Kidney epithelial cell (primary cell): ENCODE measurements at places on chromosomes 5 and 9.

DNA sequence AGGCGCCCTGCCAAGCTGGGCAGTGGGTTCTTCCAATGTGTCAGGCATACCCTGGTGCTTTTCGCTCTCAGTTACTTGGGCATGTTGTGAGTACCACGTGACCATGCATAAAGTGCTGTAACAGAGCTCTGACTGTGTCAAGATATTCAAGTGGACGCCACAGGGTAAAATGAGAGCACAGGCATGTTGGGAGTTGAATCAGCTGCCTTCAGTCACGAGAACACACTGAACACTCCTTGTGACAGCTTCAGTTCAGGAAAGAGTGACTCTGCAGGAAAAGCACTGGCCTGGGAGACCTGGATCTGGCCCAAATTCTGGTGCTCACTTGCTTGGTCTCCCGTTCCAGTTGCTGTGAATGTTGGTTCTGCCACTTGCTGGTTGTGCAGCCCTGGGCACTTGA, 5.1 kb downstream of the MLANA start:
- DNase-seq = no peak

DNA sequence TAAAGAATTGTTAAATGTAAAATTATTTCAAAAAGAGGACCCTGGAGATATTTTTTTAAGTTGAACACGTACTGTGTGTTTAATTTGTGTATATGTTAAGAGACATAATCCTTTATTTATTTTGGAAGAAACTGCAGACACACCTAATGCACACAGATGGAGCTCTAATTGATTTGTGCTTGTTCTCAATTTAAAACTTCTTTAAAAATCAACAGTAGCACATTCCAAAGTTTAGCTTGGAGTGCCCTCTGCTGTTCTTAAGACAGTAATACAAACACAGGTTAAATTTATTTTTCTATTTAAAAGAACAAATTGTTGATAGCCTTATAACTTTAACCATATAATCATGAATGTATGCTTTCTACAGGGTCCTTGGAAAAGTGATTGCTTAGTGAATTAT, 277.6 kb upstream of the ADAMTS16 start:
- peak; percentile 10 for DNase-seq

GRCh38 chr5:176822793-176823481, 12.6 kb downstream of the UNC5A start:
- no peak for DNase-seq

DNA sequence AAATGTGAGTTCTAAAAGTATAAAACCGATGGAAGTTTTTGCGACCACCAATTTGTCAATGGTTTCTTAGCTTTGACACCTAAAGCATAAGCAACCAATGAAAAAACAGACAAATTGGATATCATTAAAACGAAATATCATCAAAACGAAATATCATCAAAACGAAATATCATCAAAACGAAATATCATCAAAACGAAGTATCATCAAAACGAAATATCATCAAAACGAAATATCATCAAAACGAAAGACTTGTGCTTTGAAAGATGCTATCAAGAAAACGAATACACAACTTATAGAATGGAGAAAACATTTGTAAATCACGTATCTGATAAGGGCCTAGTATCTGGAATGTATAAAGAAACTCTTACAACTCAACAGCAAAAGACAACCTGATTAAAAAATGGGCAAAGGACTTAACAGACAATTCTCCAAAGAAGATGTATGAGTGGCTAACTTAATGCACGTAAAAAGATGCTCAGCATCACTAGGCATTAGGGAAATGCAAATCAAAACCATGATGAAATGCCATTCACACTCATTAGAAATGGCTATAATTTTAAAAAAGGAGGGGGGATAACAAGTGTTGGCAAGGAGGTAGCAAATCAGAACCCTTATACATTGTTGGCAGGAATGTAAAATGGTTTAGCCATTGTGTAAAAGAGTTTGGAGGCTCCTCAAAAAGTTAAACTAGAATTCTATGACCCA, 29.4 kb upstream of the TBC1D9B start:
- DNase-seq = no peak

DNA sequence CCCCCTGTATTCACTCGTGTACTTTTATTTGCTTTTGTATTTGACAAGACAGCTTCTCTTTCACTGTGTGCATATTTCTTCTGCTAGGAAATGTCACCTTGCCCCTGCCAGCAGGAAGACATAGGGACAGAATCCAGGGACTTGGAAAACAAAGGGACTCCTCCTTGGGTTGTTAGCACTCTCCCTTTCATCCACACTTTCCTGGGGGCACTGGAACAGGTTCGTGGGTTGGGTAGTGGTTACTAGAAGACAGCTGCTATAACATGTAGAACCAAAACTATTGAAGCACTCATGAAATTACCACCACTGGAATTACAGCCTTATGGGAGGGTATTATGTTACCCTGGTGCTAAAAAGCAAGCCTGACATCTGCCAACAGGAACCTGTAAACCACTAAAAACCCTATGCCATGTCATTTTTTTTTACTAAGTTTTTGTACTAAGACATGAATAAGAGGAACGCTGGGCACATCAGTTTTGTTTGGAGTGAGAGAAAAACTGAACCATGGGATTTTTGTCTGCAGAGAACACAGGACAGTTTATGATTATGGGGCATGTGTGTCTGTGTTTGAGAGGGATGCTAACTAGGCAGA, 4.7 kb upstream of the CCL28 start:
- DNase-seq = no peak

GRCh38 chr9:14692470-14693250, 572 bp downstream of the ZDHHC21 start:
- DNase-seq = no peak

DNA sequence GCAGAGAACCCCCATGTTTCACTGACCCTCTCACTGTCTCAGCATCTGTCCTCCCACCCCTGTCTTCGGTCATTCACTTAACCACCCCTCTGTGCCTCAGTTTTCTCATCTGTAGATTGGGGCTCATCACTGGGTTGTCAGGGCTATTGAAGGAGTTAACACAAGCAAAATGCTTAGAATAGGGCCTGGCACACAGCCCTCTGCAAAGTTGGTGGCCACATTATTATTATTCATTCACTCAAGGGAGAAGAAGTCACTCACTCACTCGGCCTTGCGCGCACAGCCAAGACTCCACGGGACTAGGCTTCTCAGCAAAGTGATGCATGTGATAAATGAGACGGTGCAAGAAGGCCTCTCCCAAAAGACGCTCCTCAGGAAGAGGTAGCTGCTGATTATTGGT, 8.0 kb downstream of the PDGFRB start:
- no peak for DNase-seq

- no peak for DNase-seq
Observed at GRCh38 chr5:175444060-175444904, at the start of gene DRD1. Gene DRD1, minus strand, starts transcription at chr5:175444182. Its CDS starts 1,083 bp downstream, at chr5:175443099.

GRCh38 chr5:107380654-107381053, 290.1 kb downstream of the EFNA5 start:
- DNase-seq = no peak

GRCh38 chr9:113155911-113156588, 5.2 kb downstream of the SLC31A2 start:
- DNase-seq = no peak

GRCh38 chr9:80649001-80649420, 1040.3 kb downstream of the TLE1 start:
- no peak for DNase-seq

- DNase-seq = no peak
Observed at GRCh38 chr5:83564069-83564749, 92.7 kb downstream of the VCAN start.

GRCh38 chr5:58281189-58281588, 178.7 kb downstream of the PLK2 start:
- DNase-seq = no peak

GRCh38 chr9:84139296-84140070, 158.9 kb downstream of the RMI1 start:
- no peak for DNase-seq

GRCh38 chr9:13665418-13666066, 386.1 kb upstream of the MPDZ start:
- DNase-seq = no peak

DNA sequence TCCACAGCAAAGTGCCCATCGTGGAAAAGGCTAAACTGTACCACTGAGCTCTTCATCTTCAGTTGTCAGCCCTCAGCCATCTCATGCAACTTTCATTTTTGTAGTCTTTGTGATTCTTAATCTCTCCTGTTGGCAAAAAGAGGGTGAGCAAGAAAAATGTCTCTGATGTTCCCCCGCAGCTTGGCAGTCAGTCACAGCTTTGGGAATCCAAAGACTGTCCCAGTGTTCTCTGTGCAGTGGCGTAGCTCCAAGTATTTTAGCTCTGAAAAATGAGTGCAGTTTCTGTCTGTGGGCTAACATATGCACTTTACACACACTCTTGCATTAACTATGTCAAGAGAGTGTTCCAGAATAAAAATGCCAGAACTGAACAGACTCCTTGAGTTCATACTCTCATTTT, 372.2 kb downstream of the TMEM232 start:
- DNase-seq = no peak

GRCh38 chr5:28369418-28369817, 1331.0 kb upstream of the CDH9 start:
- DNase-seq = no peak

GRCh38 chr5:154220625-154221024, 30.1 kb downstream of the GALNT10 start:
- peak; percentile 45 for DNase-seq

GRCh38 chr5:112059579-112060135, 302.7 kb upstream of the NREP start:
- DNase-seq = no peak

DNA sequence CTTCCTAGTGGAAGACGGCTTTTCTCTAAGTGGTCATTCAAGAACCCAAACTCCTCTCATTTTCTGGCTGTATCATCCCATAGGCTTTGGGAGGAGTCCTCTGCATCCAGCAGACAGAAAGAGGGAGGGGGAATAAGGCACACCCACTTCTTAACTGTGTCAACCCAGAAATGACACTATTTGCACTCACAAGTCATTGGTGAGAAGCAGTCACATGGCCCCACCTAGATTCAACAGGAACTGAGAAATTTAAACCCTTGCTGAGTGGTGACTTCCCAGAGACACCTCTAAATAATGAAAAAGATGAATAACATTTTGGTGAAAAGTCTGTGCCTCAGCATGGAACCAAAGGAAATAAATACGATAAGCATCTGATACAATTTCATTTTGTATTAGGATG, 120.0 kb downstream of the MCTP1 start:
- DNase-seq = no peak

DNA sequence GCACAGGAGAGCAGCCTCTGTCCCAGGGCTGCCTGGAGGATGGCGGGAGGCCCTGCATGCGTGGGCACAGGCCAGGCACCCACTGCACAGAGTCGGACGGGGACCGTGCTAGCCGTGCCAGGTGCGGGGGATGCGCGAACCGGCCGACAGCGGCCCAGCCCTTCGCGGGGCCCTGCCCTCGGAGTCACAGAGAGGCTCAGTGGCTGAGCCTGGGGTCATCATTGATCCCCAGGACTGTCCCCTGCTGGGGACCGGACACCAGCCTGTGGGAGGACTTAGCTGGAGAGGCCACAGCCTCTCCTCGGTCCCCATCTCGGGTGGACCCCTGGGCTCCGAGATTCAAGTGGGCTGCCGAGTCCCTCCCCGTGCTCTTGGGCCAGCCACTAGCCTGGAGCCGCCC, 19.1 kb upstream of the LAMC3 start:
- no peak for DNase-seq

- DNase-seq = no peak
Observed at GRCh38 chr5:97943036-97943435, 760.0 kb upstream of the RIOK2 start.

GRCh38 chr9:77488439-77489126, 159.5 kb downstream of the GNA14 start:
- DNase-seq = no peak

- no peak for DNase-seq
Observed at GRCh38 chr5:79687889-79688288, 1.7 kb upstream of the CMYA5 start.

DNA sequence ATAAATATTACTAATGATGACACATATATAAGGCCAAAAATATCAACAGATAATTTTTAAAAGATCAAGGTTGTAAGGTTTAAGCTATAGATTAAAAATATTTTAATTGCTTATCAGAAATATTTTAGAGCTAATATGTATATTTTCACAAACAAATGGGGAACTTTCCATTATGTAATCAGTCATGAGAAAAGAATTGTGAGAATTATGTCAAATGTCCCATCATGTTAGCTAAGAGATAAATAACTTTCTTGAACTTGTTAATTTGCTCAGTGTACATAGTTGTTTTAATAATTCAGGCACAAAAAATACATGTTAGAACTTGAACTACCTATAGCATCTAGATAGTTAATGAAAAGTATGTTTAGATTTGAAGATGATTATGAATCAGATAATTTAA, 67.7 kb downstream of the SYK start:
- DNase-seq = no peak

- no peak for DNase-seq
Observed at GRCh38 chr5:75611311-75612225, at the start of gene ANKDD1B. Gene ANKDD1B, plus strand, starts transcription at chr5:75611453. Its CDS starts 182 bp downstream, at chr5:75611635.

GRCh38 chr9:91905991-91906469, 44.0 kb downstream of the ROR2 start:
- DNase-seq = no peak

GRCh38 chr5:167573370-167574127, 717.9 kb upstream of the WWC1 start:
- peak; percentile 28 for DNase-seq

- no peak for DNase-seq
Observed at GRCh38 chr9:69637193-69637816, 34.9 kb downstream of the APBA1 start.

GRCh38 chr5:57538341-57538955, 55.8 kb upstream of the ACTBL2 start:
- peak; percentile 26 for DNase-seq

GRCh38 chr9:2269778-2270177, 254.6 kb downstream of the SMARCA2 start:
- DNase-seq = no peak

- DNase-seq = no peak
Observed at GRCh38 chr5:6408627-6409446, 30.5 kb upstream of the MED10 start.

GRCh38 chr9:27668280-27668679, 95.0 kb upstream of the C9orf72 start:
- no peak for DNase-seq

DNA sequence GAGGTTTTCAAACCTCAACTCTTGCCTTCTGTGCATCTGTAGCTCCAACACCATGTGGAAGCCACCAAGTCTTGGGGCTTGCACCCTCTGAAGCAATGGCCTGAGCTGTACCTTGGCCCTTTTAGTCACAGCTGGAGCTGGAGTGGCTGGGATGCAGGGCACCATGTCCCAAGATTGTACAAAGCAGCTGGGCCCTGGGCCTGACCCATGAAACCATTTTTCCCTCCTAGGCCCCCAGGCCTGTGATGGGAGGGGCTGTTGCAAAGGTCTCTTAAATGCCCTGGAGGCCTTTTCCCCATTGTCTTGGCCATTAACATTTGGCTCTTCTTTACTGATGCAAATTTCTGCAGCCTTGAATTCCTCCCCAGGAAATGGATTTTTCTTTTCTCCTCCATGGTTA, 11.8 kb upstream of the ENTREP1 start:
- no peak for DNase-seq

DNA sequence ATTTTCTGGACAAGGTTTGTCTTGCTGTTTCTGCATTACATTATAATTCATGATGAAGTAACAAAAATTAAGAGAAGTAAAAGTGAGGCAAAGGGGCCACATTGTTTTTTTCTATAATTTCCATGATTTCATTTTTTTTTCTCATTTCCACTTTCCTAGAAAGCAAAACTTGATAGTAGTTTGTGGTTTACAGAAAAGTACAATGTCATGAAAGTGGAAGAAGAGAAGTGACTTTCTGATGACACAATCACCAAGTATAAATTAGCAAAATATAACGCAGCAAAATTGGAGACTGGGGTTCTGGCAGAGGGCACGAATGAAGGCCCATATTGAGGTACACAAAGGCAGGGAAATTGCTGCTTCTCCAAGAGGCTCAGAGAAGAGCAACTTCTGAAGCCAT, 5.0 kb upstream of the IFNA14 start:
- no peak for DNase-seq

- DNase-seq = no peak
Observed at GRCh38 chr9:75797085-75797580, 93.3 kb upstream of the PCSK5 start.
